ENCODE measurements at places on chromosomes 16 and 17. TPM values are rescaled to one million over a fixed set of nuclear protein-coding genes. Genes with fewer than 3 reads are reported as not detected.

DNA sequence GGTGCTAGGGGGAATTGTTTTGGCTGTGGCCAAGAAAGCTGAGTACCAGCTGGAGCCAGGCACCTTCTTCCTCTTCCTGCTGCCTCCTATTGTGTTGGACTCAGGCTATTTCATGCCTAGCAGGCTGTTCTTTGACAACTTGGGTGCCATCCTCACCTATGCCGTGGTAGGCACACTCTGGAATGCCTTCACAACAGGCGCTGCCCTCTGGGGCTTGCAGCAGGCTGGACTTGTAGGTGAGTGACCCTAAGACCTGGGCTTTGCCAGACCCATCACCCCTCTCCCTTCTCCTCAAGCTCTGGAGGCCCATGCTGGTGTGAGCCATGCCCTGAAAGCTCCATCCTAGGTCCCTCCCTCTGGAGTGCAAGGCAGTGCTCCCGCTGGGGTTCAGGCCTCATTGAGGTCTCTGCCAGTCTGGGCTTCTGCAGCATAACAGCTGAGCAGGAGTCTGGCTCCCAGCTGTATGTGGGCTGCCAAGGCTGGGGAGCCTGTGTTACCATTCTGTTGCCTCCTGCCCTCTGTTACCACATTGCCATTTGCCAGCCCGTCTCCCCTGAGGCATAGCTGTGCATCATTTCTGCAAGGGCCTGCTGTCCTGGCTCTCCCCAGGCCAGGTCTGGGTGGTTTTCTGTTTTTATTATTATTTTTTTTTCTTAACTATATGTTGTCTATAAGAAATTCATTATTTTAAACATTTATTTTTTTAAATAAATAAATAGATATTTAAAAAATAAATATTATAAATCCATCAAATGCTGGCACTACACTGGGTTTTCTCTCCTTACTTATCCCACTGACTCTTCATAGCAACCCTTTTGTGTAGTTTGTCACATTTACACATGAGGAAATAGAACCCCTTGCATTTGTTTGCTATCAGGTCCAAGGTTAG lies 4.1 kb downstream of the SLC9A5 start:
- no peak for DNase-seq

- no peak for DNase-seq
Observed at GRCh38 chr17:66255112-66255511, 25.9 kb upstream of the APOH start.

The ABCC11 gene
- total RNA-seq = not detected

GRCh38 chr16:11788914-11789313 lies 8.1 kb downstream of the ZC3H7A start:
- no peak for DNase-seq

The CLEC3A gene
- total RNA-seq = not detected

- DNase-seq = peak; percentile 68
Observed at GRCh38 chr17:40541060-40541872, 24.0 kb downstream of the CCR7 start.

DNA sequence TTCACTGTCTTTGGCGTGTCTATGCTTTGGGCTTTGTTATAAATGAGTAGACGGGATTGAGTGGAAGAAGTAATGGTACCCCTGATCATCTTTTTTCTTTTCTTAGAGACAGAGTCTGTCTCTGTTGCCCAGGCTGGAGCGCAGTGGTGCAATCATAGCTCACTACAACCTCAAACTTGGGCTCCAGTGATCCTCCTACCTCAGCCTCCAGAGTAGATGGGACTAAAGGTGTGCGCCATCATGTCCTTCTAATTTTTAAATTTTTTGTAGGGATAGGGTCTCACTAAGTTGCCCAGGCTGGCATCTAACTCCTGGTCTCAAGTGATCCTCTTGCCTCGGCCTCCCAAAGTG lies 14.9 kb upstream of the GPRC5B start:
- no peak for DNase-seq
